Gastroesophageal sphincter (tissue), 4 donors: ENCODE measurements at places on chromosomes 5 and 9. TPM values are rescaled to one million over a fixed set of nuclear protein-coding genes. Genes with fewer than 3 reads are reported as not detected.

Gene PCDHB12
- total RNA-seq: 5.1 TPM

Gene ASPN
- 5.3 TPM for total RNA-seq

Gene FST
- total RNA-seq: 6.2 TPM

Gene FGF1
- total RNA-seq: 0.16 TPM

Gene GABRP
- total RNA-seq: 2.1 TPM

Gene IFNK
- not detected for total RNA-seq

Gene LCN9
- not detected for total RNA-seq

DNA sequence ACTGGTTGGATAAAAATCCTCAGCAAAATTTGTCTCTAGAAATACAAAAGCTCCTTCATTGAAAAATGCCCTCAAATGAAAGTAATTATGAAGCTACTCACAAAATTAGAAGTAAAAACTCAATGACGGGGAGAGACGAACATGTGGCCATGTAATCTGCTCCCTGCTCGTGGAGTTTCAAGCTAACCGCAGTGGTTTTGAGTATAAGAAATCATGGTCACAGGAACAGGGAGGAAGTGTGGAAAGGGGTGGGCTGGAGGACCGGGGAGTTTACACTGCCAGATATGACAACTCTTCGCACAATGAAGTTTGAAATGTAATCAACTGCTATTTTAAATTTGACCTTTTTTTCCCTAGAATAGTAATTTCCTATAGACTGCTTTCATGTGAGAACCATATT lies 765.4 kb upstream of the DMAC1 start:
- ATAC-seq: no peak

- peak; percentile 51 for ATAC-seq
Measured at GRCh38 chr9:94086486-94087345, 2.5 kb downstream of the PTPDC1 start.

DNA sequence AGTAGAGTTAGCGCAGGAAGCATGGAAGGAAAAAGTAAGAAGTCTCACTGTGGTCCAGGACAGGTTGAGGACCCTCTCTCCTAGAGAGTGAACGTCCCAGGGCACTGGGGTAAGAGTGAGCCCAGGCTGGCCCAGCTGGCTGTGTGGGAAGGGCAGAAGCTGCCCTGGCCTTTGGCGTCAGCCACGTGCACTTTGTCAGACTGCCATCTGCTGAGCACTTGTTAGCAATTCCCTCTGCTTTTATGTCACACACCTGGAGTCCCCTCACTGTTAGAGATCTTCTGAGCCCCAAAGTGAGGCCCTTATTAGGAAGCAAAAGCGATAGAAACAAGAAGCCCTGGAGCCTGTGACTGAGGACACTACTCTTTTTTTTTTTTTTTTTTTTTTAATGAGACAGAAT lies 79.1 kb downstream of the UGCG start:
- no peak for ATAC-seq

GRCh38 chr5:16082053-16082452 lies 97.5 kb downstream of the MARCHF11 start:
- no peak for ATAC-seq

- no peak for ATAC-seq
Measured at GRCh38 chr9:131660466-131661405, 79.1 kb downstream of the RAPGEF1 start.

- ATAC-seq: no peak
Measured at GRCh38 chr5:180133060-180133459, 61.5 kb upstream of the RNF130 start.

- ATAC-seq: no peak
Measured at GRCh38 chr9:98743818-98744611, 35.3 kb upstream of the GABBR2 start.

DNA sequence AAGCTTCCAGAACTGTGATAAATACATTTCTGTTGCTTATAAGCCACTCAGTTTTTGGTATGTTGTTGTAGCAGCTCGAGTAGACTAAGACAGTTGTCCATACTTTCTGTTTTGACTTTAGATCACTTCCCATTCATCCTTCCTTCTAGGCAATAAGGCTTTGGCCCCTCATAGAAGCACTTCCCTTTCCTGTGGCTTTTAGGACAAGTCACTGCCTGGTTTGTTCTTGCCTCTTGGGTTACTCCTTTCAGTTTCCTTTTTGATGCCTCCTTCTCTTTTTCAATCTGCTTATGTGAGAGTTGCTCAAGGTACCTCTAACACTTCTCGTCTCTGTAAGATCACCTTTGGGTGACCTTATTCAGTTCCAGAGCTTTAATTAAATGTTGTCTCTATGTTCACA lies 72.4 kb upstream of the NTRK2 start:
- ATAC-seq: no peak

GRCh38 chr5:154059039-154059430 lies 20.3 kb downstream of the MFAP3 start:
- ATAC-seq: no peak

DNA sequence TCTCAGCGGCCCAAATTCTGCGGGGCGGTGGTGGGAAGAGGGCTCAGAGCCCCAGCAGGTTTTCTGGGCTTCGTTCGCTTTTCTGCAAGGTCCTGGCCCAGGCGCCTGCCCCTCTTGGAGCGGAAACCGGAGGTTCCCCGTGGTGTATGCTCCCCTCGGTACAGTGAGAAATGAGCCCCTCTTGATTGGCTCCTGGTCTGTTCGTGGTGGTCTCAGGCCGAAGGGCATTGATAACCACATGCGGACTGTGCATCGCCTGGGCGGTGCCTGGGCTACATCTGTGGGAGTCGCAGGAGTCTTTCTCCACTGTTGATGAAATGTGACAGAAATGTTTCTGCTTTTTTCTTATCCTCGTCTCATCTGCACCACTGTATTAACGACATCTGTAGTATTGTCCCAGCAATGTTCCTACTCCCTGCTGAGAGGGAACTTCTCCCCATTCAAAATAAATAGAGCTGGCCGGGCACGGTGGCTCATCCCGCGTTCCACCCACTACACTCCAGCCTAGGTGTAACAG lies 682 bp downstream of the MAN1B1 start:
- no peak for ATAC-seq

DNA sequence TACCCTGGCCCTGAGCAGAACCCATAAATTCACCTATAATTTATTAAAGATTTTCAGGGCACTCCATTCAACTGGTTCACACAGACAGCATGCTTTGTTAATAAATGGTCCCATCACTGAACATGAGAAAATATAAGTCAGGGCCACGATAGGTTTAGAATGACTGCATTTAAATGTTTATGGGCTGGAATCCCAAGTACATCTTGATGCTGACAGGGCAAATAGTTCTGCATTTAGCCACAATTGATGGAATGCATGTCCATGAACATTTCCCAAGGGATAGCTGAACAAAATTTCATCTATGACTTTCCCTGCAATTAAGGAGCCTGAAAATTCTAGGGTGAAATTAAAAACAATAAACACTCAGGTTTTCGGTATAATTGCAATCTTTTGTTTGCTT lies 124.5 kb downstream of the CAAP1 start:
- no peak for ATAC-seq

GRCh38 chr9:110069326-110070248 lies 138.4 kb downstream of the C9orf152 start:
- peak; percentile 64 for ATAC-seq

- ATAC-seq: no peak
Measured at GRCh38 chr5:66974256-66974655, 222.3 kb downstream of the CD180 start.

DNA sequence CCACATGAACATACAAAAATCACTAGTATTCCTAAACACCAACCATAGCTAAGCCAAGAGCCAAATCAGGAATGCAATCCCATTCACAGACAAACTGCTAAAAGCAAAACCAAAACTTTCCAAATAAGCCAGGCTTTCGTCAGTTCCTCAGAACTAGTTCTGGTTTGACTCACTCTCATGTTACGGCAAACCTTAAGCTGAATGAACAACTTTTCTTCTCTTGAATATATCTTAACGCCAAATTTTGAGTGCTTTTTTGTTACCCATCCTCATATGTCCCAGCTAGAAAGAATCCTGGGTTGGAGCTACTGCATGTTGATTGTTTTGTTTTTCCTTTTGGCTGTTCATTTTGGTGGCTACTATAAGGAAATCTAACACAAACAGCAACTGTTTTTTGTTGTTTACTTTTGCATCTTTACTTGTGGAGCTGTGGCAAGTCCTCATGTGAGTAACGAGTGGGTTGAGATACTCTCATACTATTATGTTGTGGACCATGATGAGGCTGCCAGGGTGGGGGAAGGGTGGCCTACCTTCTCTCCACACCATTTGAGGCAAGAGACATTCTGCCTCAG lies at the start of gene PDCD1LG2:
Gene PDCD1LG2 (plus strand): TSS at position 172 of the 572 bp plus-strand sequence. CDS start 12,016 bp downstream, outside the sequence.
- peak; percentile 41 for ATAC-seq

- no peak for ATAC-seq
Measured at GRCh38 chr5:125384071-125384470, 637.6 kb upstream of the ZNF608 start.

GRCh38 chr9:94606646-94607422 lies 13.2 kb upstream of the FBP2 start:
- no peak for ATAC-seq
